NCI-H1105 (cell line): ENCODE measurements at places on chromosomes 3 and 15.

GRCh38 chr15:74854453-74855022 lies 11.6 kb upstream of the ULK3 start:
- DNase-seq: no peak

DNA sequence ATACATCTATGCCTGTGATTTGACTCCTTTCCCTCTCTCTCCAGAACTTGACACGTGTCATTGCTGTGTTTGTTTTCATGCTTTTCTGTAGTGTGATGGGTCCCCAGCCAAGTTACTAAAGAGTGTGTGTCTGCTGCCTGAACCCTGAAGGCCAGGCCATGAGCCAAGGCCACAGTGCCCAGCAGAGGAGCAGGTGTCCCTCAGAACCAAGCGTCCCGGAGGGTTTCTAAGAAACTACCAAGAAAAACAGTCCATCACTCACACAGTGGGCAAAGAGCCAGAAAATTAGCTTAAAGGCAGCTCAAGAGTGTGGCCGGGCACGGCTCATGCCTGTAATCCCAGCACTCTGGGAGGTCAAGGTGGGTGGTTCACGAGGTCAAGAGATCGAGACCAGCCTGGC lies 35.2 kb downstream of the FBXO45 start:
- no peak for DNase-seq

GRCh38 chr3:4150816-4151215 lies 152.4 kb upstream of the SETMAR start:
- no peak for DNase-seq

DNA sequence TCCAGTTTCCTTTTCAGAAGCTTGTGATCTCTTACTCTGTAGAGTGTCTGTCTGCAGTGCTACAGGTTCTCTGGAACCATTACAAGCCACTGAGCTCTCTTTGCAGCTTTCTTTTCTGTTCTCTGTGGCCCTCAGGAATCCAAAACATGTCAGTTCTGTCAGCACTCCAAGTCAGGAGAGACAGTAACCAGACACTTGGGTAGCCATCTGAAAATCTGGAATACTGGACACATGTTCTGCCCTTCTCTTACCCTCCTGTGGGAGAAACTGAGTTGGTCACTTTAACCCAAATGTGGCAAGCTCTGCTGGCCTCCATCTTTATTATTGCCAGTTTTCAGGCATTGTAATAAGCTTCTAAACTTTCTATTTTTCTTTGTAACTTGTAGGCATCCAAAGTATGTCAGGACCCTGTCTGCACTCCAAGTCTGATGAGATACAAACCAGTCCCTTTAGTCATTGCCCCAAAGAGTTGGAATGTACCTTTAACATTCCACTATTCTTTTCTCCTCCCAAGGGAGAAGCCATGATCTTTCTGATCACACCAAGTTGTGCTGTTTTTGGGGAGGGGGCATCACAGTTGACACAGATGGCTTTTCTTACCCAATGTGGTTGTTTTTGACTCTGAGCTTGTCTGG lies 183.7 kb downstream of the DPH6 start:
- DNase-seq: no peak

GRCh38 chr3:50204804-50205412 lies at the start of gene SLC38A3:
Gene SLC38A3, plus strand, starts transcription at chr3:50205271. Its CDS starts 8,929 bp downstream, at chr3:50214200.
- no peak for DNase-seq

DNA sequence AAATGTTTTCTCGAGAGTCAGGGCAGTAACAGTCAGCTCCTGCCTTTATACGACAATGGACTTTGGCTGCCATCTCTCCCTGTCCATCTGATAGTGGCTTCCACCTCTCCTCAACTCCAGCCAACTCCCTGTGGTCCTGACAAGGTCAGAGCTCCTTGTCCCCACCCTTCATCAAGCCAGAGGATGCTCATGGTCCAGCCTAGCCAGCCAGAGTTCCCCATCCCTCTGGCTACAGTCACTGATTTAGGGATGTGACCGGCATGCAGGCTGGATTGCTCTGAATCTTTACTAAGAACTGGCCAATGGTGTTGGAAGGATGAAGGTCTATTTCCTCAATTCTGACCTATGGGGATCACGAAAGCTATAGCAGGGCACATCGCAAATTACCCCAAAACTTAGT lies 156.1 kb downstream of the OR4M2 start:
- no peak for DNase-seq

- peak; percentile 31 for DNase-seq
These were observed 159.6 kb upstream of the KCNH8 start for GRCh38 chr3:18988614-18989229.

- no peak for DNase-seq
These were observed 68.6 kb upstream of the TPRG1 start for GRCh38 chr3:189103208-189103607.

DNA sequence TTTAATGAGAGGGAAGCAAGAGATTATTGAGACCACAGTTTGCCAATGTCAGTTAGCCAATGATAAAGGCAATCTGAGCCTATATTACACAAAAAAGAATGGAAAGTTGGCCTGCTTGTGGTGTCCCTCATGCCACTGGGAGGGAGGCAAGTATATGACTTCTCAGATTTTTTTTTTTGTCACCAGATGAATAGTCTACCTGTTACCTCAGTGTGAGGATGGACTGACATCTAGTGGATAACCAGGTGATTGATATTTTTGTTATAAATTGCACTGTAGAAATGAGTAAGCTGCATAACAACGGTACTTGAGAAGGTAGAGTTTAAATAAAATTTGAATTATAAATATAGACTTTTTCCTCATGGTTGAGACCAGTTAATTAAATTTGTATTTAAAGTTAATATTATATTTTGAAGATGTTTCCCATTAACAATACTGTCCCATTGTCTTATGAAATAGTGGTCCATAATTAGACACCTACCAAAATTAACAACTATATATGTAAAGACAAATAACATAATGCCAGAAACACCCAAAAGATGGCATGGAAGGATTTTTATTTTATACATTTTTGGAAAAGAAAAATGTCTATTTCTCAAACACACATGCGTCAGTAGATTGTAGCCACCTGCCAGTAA lies 237.8 kb upstream of the GADL1 start:
- no peak for DNase-seq

- DNase-seq: no peak
These were observed 463.5 kb upstream of the TGFBR2 start for GRCh38 chr3:30142946-30143345.

- no peak for DNase-seq
These were observed 76.3 kb downstream of the THBS1 start for GRCh38 chr15:39657181-39657580.

- no peak for DNase-seq
These were observed 34.4 kb downstream of the CORO2B start for GRCh38 chr15:68612979-68613740.

DNA sequence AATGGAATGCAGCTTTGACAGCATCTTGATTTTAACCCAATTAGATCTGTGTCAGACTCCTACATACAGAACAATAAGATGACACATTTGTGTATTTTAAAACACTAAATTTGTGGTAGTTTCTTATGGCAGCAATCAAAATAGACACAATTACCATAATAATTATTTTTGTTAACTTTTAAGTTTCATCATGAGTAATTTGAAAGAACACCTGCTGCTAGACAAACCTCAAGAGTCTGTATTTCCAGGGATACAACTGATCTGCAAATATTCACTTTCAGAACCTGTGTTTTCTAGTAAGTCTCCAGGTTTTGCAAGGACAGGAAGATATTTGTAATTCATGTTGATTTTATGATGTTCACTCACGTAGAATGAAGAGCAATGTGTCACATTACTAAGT lies 736.8 kb downstream of the DIPK2A start:
- DNase-seq: no peak

DNA sequence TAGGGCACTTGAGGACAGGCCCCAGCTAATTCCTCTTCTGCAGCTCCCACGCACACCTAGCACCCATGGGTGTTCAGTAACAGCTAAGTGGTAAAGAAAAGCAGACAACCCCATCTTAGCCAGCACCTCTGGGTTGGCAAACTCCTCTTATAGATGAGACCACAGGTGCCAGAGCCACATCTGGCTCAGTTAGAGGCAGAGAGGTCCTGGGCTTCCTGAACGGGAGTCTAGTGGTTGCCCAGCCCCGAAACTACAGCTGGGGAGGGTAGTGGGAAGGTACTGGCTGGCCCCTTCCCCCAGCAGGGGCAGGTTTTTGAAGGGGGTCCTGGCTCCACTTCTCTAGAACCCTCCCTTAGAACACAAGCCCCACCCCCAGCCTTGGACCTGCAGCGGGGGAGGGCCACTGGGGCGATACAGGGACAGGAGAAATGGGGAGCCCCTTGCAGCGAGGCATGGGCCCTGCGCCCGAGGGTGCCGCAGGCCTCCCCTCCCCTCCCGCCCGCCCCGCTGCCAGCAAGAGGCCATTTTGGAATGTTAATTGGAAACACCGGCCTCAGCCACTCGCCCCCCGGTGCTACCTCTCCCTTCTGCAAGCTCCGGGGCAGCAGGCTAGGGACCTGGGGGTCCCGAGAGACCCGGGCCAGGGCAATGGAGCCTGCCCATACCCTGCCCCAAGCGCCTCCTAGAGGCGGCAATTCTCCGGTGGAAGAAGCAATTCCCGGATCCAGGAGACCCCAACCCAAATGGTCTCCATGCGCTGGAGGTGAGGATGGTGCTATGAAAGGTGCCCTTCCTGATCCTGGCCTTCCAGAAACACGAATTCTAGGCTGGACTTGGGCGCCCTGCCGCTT lies 1.5 kb downstream of the DUSP7 start:
- no peak for DNase-seq

DNA sequence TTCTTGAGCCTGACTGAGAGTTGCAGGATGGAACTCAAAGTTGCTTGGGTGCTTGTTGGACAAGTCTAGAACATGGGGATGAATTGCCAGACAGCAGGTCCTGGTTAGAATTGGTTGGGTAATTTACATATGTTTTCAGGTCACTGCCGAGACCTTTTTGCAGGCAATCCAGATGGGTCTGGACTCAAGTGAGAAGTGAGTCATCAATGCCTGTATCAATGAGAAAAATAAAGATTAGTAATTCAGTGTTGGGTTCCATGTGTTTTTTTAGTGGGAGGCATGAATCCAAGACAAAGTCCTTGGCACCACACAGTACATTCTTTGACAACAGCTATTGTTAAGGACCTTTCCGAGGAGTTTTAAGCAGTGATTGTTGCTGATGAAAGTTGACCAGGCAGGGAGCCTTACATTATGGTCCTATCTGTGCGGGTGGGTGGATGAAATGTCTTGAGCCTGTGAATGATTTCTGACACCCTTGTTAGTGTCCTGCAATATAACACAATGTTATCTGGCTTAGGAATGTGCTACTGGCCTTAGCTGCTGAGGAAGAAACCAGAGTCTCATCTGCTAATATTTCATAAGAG lies 77.7 kb downstream of the CRYGS start:
- no peak for DNase-seq

DNA sequence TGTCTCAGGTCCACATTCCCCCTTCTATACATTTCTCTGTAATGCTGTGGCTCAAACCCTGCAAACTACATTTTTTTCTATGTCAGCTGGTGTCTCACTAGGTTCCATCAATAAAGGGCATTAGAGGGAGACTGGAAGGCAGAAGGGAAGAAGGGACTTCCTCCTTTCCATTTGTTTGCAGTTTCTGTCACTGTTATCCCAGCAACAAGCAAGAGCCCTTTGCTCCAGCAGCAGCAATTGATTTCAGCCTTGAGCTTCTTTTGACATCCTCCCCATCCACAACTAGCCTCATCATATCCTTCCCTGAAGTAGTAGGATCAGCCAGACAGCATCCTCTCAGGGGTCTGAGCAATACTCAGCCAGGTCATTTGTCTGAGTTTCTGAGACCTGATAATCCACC lies 5.3 kb upstream of the NCK1 start:
- DNase-seq: no peak

DNA sequence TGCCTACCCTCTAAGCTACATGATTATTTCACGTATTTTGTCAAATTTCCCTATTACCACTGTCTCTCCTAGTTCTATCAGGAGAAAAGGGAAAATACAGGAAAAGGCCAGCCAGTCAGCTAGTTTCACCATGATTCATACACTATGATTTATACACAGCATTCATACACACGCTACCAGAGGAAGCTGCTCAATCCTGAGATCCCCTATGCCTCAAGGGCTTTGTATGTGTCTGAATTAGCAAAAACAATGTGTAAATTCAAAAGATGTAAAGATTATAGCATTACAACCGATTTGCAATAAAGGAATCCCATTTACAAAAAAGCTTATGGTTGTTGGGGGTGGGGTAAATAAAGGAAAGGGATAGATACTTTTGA lies 3.1 kb upstream of the ACKR4 start:
- no peak for DNase-seq

GRCh38 chr3:90136456-90137191 lies 1029.2 kb downstream of the EPHA3 start:
- no peak for DNase-seq

- no peak for DNase-seq
These were observed 121.4 kb upstream of the BFSP2 start for GRCh38 chr3:133278260-133279043.

GRCh38 chr3:58150810-58151199 lies 60.0 kb downstream of the DNASE1L3 start:
- DNase-seq: no peak

DNA sequence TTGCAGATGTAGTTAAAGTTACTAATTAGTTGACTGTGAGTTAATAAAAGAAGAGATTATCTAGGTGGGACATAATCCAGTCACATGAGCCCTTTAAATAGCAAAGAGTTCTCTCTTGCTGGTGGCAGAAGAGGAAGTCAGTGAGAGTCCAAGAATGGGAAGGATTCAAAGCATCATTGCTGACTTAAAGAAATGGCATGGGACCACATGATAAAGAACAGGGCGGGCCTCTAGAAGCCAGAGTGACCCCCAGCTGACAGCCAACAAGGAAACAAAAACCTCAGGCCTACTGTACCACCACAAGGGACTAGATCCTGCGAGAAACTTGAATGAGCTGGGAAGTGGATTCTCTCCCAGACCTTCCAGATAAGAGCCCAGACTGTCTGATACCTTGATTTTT lies 447.2 kb upstream of the CCDC54 start:
- DNase-seq: no peak

- no peak for DNase-seq
These were observed 85.6 kb upstream of the MEF2A start for GRCh38 chr15:99480016-99480810.

DNA sequence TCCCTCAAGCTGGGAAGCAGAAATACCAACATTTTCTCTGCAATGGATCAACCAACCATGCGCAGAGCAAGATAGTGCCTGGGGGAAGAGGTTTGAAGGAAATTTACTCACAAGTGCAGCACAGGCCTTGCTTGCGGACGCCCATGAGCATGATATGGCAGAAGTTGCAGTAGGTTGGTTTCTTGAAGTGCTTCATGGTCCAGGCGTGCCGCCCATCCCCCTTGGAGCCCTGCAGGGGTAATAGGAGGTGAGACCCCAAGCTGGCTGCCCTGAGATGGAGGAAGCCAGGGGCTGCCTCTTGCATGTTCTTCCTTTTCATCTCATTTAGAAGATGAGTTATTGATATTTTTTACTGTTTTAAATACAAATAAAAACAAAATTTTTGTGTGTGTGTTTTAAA lies 86.6 kb downstream of the DGKG start:
- no peak for DNase-seq

DNA sequence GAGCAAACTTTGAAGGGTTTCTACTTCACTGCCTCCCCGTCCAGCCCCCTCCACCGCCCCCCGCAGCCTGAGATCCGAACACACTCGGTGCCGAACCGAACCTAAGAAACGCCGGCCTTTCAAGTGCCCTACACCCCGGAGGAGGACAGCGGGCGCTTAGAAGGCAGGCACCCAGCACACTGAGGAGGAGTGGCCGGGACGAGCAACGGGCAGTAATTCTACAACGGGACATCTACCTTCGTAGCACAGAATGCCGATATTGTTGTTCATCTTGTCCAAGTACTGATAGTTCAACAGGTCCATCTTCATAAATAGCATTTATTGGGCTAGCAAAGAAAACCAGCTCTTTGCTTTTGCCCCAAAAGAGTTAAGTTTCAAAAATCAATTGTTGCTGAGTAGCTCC lies 513 bp downstream of the VGLL4 start:
- DNase-seq: no peak
